ENCODE measurements at places on chromosomes 12 and 14. TPM values are rescaled to one million over a fixed set of nuclear protein-coding genes. Genes with fewer than 3 reads are reported as not detected.

Gene PYGL
- total RNA-seq: 172 TPM

Gene GLIPR1L1
- not detected for total RNA-seq

Gene HNF1A
- 2.8 TPM for total RNA-seq

Gene WNT1
- 0.21 TPM for total RNA-seq

Gene CELA1
- not detected for total RNA-seq

Gene SMCO3
- not detected for total RNA-seq

Gene SMIM41
- not detected for total RNA-seq

Gene LTBP2
- total RNA-seq: 7.7 TPM

Gene PHLDA1
- total RNA-seq: 33.0 TPM

Gene GALNT9
- total RNA-seq: 4.0 TPM

Gene LIN7A
- total RNA-seq: 0.27 TPM

Gene CCDC177
- total RNA-seq: 0.04 TPM

Gene ACSS3
- not detected for total RNA-seq

Gene BDKRB1
- 0.66 TPM for total RNA-seq

Gene KRT73
- not detected for total RNA-seq

Gene TBC1D30
- total RNA-seq: 1.5 TPM

Gene DPPA3
- not detected for total RNA-seq

Gene PGF
- total RNA-seq: 4.9 TPM

Gene SLC24A4
- 0.41 TPM for total RNA-seq

Gene ITGB7
- 0.30 TPM for total RNA-seq

Gene ABCD2
- total RNA-seq: 0.01 TPM

Gene VCPKMT
- total RNA-seq: 8.4 TPM

Gene KCNA5
- not detected for total RNA-seq

Gene DNAH10
- total RNA-seq: 0.29 TPM

Gene INSM2
- 0.04 TPM for total RNA-seq

Gene LAG3
- 0.90 TPM for total RNA-seq

Gene TMEM119
- total RNA-seq: 0.06 TPM

Gene ANKS1B
- total RNA-seq: 0.51 TPM

Gene MIPOL1
- total RNA-seq: 2.8 TPM

Gene TGM1
- total RNA-seq: 0.98 TPM

Gene NRXN3
- 1.3 TPM for total RNA-seq

Gene PPP1R3E
- 3.0 TPM for total RNA-seq

Gene TMPRSS12
- total RNA-seq: not detected

Gene LRTM2
- 0.05 TPM for total RNA-seq

Gene SERPINA9
- not detected for total RNA-seq

Gene ATP5F1B
- total RNA-seq: 802 TPM

Gene TPH2
- not detected for total RNA-seq

Gene RD3L
- total RNA-seq: not detected

Gene TAS2R14
- total RNA-seq: 0.28 TPM

Gene TMEM179
- total RNA-seq: 0.24 TPM

Gene ABCC9
- 0.02 TPM for total RNA-seq

Gene C1R
- 37.9 TPM for total RNA-seq

Gene NTS
- total RNA-seq: 63.5 TPM

Gene BTBD6
- 38.9 TPM for total RNA-seq

Gene MFAP5
- total RNA-seq: 0.37 TPM

Gene SLC10A1
- not detected for total RNA-seq

Gene HSPB8
- total RNA-seq: 18.3 TPM

Gene IL26
- not detected for total RNA-seq

Gene ALDH1L2
- total RNA-seq: 4.7 TPM

Measured in A549 treated with dexamethasone at 1 μM for 4 hours (cell line).